NCI-H2227 treated with DMSO at 0.1 percent for 48 hours (cell line): ENCODE measurements at places on chromosomes 3 and 15.

- DNase-seq: no peak
Measured at GRCh38 chr15:50893976-50894375, 14.5 kb upstream of the AP4E1 start.

- DNase-seq: no peak
Measured at GRCh38 chr3:74592359-74592758, 22.1 kb downstream of the CNTN3 start.

- DNase-seq: peak; percentile 33
Measured at GRCh38 chr3:149879872-149880271, 66.9 kb downstream of the RNF13 start.

GRCh38 chr3:165466856-165467255 is 270.7 kb upstream of the SLITRK3 start:
- no peak for DNase-seq

GRCh38 chr3:49030321-49030720 is 1.1 kb upstream of the IMPDH2 start:
- no peak for DNase-seq

DNA sequence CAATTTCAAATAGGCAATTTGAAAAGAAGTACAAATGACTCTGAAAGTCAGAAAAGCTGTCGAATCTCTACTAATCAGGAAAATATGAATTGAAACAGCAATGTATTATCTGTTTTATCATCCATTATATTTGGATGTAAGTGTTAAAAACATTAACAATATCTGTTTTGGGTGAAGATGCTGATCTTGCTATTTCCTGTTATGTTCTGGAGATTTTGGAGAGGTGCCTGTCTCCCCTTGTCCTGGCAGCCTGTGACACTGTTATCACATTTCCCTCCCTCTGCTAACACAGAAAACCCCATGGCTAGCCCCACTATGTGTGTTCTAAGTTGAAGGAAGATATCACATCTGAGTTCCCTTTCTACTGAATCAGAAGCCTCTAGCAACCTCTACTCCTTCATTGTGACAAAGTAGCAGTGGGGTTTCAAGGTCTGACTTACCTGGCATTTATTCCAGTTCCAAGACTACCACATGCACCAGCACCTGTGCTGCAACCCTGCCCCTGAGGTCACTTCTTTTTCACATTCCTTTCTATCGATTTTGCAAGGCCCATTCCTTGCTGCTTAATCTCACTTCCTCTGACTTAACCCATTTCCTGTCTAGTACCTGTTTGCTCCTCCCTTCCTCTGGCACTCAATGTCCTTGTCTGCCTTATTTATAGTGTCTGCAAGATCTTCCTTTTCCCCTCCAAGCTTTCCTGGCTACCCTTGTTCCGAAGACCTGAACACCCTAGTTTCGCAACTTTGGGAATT is 95.5 kb upstream of the COL8A1 start:
- no peak for DNase-seq

DNA sequence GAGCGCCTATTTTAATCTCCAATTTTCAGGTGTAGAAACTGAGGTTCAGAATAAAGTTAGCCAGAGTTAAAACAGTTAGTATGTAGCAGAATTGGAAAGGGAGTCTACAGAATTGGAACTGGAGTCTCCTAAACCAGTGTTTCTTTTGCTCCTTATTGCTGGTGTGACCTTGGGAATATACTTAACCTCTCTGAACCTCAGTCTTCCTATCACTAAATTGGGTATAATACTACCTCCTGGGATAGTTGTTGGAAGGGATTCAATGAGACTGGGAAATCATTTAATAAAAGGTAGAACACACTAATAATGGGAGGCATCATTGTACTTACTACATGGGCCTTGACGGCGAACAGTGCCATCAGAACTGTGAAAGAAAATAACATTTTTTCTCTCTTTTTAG is 55.1 kb downstream of the LPP start:
- DNase-seq: no peak

GRCh38 chr3:8658306-8659212 is 14.0 kb upstream of the SSUH2 start:
- peak; percentile 25 for DNase-seq

- no peak for DNase-seq
Measured at GRCh38 chr3:101845425-101845824, 3.9 kb upstream of the NFKBIZ start.

GRCh38 chr3:124277144-124277890 is 285.4 kb upstream of the ROPN1 start:
- no peak for DNase-seq

GRCh38 chr3:29889215-29889614 is 608.3 kb downstream of the RBMS3 start:
- DNase-seq: no peak

GRCh38 chr3:71905426-71905825 is 120.5 kb upstream of the PROK2 start:
- DNase-seq: no peak

DNA sequence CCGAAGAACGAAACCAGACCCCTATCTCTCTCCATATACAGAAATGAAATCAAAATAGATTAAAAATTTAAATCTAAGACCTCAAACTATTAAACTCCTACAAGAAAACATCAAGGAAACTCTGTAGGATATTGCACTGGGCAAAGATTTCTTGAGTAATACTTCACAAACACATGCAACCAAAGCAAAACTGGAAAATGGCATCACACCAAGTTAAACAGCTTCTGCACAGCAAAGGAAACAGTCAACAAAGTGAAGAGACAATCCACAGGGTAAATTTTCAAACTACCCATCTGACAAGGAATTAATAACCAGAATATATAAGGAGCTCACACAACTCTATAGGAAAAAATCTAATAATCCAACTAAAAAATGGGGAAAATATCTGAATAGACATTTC is 29.4 kb downstream of the CCK start:
- no peak for DNase-seq

DNA sequence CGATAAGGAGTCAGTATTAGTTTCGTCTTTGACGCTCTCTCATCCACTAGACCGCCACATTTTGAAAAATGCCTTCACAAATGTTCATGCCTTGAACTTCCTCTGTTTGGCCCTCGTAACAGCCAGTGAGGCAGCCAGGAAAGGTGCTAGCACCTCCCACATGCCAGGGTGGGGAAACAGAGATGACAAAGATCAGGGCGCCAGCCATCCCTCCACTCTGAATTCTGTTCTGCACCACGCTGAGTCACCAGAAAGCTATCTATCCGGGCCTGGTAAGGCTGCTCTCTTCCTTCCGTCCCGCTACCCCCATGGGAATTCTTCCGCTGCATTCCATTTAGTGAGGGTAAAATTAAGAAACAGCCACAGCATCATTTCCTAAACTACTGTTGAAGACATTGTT is 31.3 kb upstream of the BCL2L10 start:
- no peak for DNase-seq

DNA sequence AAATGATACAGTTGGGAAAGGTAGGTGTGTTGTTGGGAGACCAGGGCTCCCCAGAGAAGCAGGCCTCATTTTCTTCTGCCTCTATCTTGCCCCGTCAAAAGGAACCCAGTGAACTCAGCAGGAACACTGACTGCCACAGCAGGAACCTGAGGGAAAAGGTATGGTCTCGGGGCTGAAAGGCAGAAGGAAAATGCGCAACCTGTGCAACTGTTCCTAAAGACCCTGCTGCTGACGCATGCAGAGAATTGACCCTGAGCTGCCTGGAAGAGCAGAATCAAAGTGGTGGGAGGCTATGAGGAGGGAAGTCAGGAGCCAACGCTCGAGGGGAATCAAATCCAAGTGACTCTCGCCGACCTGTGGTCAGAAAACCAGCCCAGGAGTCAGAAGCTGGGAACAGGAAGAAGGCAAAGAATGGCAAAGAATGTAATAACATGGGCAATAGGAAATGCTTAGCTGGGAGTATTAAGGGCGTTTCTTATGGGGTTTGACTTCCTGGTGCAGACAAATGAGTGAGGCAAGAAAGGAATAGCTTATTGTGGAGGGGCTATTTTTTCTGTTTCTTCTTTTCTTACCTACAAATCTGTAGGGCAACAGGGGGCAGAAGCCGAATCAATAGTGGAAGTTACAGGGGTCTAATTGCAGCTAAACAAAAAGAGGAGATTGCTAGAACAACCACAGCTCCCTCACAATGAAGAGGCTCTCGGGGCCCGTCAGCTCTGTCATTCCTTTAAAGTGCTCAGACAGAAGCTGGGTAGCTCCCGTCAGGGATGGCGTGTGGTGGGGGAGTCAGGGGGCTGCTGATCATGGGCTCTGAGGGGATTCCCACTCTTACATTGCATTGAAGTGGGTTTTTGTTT is 65.4 kb upstream of the DLG1 start:
- DNase-seq: no peak

GRCh38 chr15:99249270-99249841 is at the start of gene TTC23:
TTC23 (minus strand) TSS chr15:99249581; CDS start chr15:99228712, 20,869 bp downstream.
- DNase-seq: peak; percentile 65

DNA sequence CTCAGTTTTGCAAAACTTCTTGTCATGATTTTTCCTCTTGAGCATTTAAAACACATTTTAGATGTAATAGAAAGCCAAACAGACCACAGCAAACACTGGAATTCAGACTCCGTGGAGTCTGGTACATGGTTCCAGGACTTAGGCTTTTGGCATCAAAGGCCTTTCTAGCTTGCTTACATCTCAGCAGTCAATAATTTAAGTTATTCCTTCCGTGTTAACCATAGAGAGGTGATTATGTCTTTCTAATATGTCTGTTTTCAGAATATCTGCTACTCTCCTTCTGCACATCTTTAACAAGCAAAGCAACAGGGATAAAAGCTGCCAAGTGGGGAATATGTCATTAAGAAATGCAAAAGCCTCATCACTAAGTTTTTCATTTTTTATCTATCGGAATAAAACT is 171.7 kb upstream of the CRBN start:
- no peak for DNase-seq

DNA sequence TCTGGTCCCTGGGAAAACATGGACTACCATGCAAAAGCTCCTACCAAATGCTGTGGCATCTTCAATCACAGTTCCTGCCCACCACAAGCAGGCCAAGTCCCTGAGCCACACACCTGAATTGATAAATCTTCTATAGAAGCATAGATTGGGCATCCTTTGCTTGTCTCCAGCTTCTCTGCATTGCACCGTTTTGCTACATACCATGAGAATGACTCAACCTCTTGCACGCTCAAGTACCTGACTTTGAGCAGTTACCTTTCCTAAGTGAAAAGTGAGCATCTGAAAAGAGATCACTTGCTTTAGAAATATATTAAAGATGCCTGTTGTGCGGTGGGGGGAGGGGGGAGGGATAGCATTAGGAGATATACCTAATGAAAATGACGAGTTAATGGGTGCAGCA is 31.3 kb downstream of the GATM start:
- no peak for DNase-seq

DNA sequence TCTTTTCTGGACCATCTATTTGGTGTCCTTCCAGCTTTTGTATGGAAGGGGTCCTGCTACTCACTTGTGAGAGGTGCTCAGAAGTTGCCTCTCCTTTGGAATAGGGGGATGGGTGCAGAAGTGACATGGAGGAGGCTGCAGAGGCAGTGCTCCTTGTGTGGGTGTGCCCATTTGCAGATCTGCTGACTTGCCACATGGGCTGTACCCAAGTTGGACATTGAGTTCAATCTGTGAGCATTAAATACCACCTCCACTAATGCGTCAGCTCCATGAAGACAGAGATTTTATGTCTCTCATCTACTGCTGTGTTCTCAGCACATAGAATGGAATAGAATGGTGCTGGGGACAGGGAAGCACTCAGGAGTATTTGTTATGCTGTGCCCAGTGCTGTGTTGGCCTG is 76.2 kb downstream of the RGMA start:
- no peak for DNase-seq

- no peak for DNase-seq
Measured at GRCh38 chr3:127800508-127800907, 21.8 kb downstream of the MGLL start.

DNA sequence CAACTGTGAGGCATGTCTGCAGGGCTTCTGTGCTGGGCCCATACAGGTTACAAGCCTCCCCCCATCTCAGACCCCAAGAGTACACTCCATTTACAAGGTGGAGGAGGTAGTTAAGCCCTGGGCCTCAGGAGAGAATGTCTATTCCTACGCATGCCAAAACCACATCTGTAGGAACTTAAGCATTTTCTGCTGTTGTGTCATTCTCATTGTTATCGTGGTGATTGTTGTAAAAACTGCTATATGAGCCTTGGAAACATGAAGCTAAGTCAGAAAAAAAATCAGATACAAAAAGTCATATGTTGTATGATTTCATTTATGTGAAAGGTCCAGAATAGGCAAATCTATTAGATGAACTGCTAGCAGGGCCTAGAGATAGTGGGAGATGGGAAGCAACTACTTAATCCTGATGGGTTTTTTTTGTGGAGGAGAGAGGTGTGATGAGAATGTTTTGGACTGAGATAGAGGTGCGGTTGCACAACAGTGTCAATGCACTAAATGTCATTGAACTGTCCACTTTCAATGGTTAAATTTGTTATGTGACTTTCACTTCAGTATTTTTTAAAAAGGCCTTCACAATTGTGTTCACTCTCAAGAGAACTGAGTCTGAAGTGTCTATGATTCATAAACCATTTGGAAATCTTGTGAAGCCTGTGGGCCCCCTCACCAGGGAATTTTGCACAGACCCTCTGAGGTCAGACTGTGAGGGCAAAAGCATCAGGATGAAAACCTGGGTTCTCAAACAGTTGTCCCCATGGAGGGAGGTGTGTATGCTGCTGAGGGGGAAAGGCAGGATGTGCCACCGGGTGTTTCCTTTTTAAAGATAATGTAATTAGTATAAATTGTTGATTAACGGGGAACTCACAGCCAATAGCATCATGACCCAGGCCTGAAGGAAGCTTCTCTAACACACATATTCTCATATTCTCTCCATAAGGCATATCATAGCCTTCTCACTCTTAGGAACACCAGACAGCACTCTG is 3.2 kb downstream of the RTP3 start:
- no peak for DNase-seq

GRCh38 chr3:192409838-192410683 is 317.3 kb downstream of the FGF12 start:
- peak; percentile 34 for DNase-seq

- no peak for DNase-seq
Measured at GRCh38 chr3:64253689-64254088, 28.4 kb upstream of the PRICKLE2 start.

GRCh38 chr3:194994551-194994981 is 276.4 kb downstream of the XXYLT1 start:
- no peak for DNase-seq

DNA sequence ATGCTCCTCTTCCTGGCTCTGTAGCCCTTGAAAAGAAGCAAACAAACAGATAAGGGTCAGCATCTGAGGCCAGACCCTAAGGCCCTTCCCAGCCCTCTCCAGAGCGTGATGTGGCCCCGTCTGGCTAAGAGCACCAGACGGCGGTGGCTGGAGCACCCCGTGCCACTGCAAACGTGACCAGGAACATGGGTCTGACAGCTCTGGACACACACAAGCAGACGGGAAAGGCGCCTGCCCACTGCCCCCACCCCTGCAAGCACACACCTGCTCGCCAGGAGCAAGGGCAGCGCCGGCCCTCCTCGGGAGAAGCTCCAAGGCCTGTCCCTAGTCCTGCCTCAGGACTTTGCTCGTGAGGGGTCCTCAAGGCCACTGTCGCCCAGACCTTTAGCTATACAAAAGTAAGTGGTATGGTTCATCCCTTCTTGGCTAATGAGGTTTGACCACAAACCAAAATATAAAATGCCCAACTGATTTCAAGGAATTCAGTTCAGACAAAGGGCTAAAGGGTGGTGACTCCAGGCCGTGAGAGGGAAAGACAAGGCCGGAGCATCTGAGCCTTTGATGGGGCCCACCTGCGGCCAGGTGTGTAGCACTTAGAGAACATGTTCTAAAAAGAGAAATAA is 90.4 kb downstream of the XXYLT1 start:
- no peak for DNase-seq

GRCh38 chr15:85767785-85768529 is 26.8 kb downstream of the KLHL25 start:
- DNase-seq: no peak

- DNase-seq: no peak
Measured at GRCh38 chr3:155766206-155766605, 21.3 kb upstream of the PLCH1 start.

GRCh38 chr15:36742696-36743095 is 163.3 kb downstream of the CDIN1 start:
- no peak for DNase-seq
